ENCODE measurements at places on chromosomes 1 and 21. TPM values are rescaled to one million over a fixed set of nuclear protein-coding genes. Genes with fewer than 3 reads are reported as not detected.

The S100A7A gene
- total RNA-seq = not detected

The PUSL1 gene
- 23.7 TPM for total RNA-seq

The CFHR3 gene
- 0.32 TPM for total RNA-seq

The AGBL4 gene
- not detected for total RNA-seq

The C1orf87 gene
- total RNA-seq = not detected

The C1orf159 gene
- total RNA-seq = 13.8 TPM

The OR2T29 gene
- not detected for total RNA-seq

The WNT3A gene
- total RNA-seq = 0.08 TPM

The SYCP1 gene
- total RNA-seq = not detected

The GCSAML gene
- not detected for total RNA-seq

The CYP2J2 gene
- not detected for total RNA-seq

The GJB5 gene
- 0.28 TPM for total RNA-seq

The PYHIN1 gene
- not detected for total RNA-seq

The PHGDH gene
- total RNA-seq = 84.3 TPM

The PTPN7 gene
- not detected for total RNA-seq

The KRTAP7-1 gene
- not detected for total RNA-seq

The COL6A1 gene
- total RNA-seq = 12.9 TPM

The TEKT2 gene
- not detected for total RNA-seq

The ADAM30 gene
- total RNA-seq = not detected

The RAB42 gene
- 2.2 TPM for total RNA-seq

Measured in A549 treated with ZK216348 at 1 μM for 4 hours (cell line).